Astrocyte of the spinal cord (primary cell): ENCODE measurements at places on chromosomes 1 and 21.
A peak's percentile ranks its signal among the peaks of the same experiment; 100 is the strongest.

GRCh38 chr1:151058692-151059091, 730 bp downstream of the CDC42SE1 start:
- DNase-seq: no peak

GRCh38 chr1:193674292-193674944, 488.0 kb upstream of the B3GALT2 start:
- peak; percentile 41 for DNase-seq

DNA sequence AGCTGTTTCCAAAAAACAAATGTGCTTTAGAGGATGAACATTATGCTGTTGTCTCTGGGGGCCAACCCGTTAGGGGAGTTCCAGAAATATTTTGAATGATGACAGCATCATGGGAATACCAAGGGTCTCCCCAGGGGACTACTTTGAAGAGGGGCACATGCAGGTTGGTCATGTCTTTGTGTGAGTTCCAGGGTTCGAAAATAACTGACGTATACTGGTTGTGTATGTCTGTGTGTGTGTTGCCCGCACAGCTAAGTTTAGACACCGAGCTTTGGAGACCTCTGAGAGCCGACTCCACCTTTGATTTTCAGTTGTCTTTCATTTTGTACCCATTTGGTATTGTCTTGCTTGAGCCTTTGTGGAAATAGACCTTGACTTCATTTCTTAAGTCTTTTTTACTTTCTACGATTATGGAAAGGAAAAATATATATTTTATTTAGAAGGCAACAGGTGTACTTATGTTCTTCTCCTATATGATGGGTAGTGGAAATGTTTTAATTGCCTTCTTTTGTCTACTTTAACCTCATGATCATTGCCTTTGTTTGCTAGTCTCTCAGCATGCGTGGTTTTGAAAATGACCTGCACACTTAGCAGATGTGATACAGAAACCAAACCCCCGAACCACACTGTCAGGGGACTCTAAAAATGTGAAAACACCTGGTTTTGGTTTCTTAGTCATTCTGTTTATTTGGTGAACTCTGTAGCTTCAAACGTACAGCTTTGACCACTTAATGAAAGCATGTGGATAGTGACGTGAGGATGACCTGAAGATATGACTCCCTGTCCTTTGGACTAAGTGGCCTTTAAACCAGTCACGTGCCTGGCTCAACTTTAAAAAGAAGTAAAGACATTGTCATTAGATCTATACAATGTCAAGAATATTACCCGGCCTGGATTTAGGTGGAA, 56.5 kb downstream of the GALNT2 start:
- DNase-seq: peak; percentile 80

DNA sequence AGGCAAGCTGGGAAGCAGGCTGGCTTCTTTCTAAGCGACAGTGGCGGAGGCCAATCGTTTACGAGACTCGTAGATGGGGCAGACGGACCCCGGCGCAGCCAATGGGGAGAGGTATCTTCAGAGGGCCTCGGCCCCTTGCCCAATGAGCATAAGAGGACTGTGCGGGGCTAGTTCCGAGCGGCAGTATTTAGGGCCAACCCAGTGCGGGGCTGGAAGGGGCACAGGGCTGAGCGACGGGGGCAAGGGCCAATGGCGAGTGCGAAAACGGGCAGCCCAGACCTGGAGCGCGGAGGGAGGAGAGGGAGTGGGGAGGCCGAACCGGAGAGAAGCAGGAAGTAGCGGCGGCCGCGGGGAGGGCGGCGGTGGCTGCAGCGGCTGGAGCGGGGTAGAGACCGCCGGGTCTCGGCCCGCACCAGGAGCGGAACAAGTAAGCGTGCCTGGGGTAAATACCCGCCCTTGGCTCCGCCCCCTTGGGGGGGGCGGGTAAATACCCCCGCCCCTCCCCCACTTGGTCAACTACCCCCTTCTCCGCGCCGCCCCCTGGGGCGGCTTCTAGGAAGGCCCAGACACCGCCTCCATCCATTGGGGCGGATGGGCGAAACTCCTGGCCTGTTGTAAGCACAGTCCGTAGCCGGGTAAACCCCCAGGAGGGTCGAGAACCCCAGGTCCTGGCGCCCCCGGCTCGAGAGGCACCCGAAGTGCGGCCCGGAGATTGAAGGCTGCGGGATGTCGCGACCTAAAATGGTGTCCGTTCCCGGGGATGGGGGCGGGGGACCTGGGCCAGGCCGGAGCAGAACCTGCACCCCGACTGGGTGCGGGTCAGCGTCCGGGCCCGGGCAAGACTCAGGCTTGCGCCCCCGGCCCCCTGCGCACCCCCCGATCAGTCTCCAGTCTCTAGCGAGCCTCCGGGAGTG, at the start of gene ZNF687:
TSS of gene ZNF687 (plus strand) at position 331 of the 914 bp plus-strand sequence. CDS start 3,993 bp downstream, outside the sequence.
- peak; percentile 100 for DNase-seq

DNA sequence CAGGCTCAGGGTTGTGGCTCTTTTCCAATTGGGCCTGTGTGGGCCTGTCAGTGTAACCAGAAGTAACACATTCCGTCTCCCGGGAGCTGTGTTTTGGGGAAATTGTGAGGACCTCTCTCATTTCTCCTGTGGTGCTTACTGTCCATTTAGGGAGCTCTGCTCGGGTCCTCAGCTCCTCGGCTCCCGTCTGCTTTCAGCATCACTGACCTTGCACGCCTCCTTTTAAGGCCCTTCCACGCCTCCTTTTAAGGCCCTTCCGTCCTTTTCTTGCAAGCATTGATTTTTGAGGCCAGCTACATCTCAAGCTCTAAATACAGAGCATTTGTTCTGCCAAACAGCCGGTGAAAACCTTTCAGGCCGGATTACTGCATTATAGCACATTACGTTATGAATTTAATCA, 9.7 kb downstream of the CA6 start:
- DNase-seq: no peak

DNA sequence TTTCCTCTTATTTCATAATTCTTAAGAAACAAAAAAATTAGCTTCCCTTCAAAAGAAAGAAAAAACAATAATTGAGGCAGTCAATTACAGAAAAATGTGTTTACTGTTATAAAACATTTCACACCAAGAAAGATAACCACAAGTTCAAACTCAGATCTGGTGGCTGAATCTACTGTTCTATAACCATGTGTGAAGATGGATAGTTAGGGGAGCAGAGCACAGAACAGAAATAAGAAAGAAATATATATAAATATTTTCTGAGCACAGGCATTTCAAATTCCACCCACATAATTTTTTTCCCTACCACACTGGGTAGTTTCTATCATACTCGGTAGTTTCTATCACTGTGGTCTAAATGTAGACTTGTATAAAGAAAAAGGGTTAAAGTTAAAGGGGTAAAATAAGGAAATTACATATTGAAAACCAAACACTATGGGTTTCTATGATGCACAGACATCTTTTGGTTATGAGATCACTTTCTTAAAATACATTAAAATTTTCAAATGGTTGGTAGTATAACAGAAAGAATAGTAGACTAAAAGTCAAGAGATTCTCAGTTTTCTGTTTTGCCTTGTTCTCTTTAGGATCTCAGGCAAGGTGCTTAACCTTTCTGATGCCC, 10.8 kb downstream of the LYST start:
- no peak for DNase-seq

GRCh38 chr1:42963378-42964043, 4.8 kb upstream of the SLC2A1 start:
- DNase-seq: peak; percentile 82

- no peak for DNase-seq
These were observed 5.2 kb upstream of the SPRR2E start for GRCh38 chr1:153099461-153100045.

GRCh38 chr21:36627242-36627641, 71.7 kb upstream of the SIM2 start:
- peak; percentile 76 for DNase-seq

DNA sequence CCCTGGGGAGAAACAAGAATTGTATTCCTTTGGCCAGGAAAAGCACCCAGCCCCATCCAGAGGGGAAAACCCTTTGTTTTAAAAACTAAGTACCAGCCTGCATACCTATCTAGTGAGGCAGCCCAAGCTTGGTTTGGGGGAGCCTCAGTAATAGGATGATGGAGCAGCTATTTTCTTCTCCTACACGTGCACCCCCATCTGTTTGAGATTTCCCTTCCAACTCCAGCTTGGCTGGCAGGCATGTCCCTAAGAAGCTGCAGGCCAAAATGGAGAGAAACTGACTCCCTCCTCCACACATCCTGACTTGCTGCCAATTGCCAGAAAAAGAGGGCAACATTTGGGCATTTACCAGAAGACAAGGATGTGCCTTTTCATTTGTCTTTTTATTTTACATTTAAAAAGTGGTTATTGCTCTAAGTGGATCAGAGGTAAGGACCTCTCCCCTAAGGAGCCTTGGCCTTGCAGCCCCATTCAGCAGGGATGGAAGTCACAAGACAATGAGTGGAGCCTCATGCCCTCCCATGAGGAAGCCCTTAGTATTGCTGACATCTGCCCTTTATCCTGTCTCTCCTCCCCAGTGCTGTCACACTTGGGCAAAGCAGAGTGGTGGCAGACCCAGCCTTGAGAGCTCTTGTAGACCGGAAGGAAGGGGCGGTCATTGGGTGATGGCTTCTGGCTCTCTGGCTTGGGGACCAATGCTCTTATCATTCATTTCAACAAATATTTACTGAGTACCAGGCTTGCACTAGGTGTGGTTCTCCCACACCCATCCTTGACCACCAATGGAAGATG, 8.6 kb downstream of the FNDC5 start:
- DNase-seq: no peak

DNA sequence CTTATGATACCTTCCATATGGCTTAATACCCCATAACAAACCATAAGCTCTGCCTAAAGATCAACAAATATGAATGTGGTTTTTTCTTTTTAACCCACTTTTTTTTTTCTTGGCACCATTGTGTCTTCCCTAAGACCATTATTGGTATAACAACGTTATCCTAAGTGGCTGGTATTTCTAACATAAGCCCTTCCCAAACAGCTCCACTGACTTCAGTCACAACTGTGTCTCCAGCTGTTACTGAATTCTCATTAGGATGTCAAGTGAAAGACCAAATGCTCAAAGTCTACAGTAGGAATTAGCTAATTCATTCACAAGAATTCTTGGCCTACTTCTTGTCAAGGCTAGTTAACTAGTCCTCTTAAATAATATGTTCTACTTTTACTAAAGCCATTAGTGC, 4.2 kb upstream of the RXRG start:
- DNase-seq: no peak

DNA sequence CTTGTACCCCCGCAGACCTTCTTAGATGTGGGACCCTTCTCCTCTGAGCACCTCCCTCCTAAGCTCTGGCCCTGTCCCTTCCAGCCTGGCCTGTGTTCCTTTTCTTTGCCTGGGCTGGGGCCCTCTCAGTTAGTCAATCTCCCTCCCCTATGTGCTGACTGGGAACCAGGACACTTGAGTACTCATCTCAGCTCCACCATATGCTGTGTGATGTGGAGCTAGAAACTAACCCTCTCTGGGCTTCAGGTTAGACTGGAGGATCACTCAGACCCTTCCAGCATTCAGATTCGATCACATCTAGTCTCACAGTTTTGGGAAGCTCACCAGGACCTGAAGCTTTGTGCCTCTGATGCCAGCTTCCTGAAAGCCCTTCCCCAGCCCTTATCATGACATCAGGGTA, 40.6 kb downstream of the TRIM62 start:
- no peak for DNase-seq

- peak; percentile 41 for DNase-seq
These were observed 162.6 kb downstream of the RUNX1 start for GRCh38 chr21:34886240-34887104.

GRCh38 chr1:181640956-181641355, 157.6 kb downstream of the CACNA1E start:
- no peak for DNase-seq

- no peak for DNase-seq
These were observed 47.5 kb upstream of the PWP2 start for GRCh38 chr21:44059710-44060109.

- no peak for DNase-seq
These were observed 81.2 kb downstream of the GALNT2 start for GRCh38 chr1:230148126-230148652.

- no peak for DNase-seq
These were observed 9.6 kb upstream of the CD34 start for GRCh38 chr1:207920444-207921021.

DNA sequence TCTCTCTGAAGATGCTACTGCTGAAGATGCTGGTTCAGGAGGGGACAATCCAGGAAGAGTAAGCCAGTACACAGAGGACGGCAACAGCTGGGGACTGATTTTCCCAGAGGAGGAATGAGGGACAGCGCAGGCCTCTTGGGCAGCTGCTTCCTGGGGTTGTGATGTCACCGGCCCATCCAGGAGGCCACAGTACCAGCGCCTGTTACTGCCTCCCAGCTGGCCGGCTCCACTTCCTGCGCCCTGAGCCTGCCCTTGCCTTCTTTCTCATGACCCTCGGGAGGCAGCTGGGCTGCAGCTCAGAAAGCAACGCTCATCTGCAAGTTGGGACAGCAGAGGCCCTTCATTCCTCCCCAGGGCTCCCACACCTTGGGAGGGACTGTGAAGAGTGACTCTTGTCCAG, 21.9 kb upstream of the ID3 start:
- peak; percentile 78 for DNase-seq

GRCh38 chr1:86396498-86396890, 371 bp upstream of the ODF2L start:
- no peak for DNase-seq

DNA sequence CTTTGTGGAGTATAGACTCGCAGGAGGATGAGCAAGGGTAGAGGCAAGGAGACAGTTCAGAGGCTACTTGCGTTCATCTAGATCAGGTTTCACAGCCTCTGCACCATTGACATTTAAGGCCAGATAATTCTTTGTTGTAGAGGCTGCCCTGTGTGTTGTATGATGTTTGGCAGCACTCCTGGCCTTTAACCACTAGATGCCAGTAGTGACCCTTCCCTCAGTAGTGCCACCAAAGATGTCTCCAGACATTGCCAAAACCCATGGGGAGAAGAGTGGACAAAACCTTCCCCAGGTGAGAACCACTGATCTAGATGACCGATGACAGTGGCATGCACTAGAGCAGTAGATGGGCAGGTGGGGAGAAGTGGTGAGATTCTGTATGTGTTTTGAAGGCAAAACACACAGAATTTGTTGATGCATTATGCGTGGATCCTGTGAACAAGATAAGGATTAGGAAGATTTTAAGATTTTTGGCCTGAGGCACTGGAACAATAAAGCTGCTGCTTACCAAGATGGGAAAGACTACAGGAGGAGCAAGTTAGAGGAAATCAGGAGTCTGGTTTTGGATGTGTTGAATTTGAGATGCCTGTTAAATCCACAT, 9.9 kb upstream of the COG2 start:
- no peak for DNase-seq

DNA sequence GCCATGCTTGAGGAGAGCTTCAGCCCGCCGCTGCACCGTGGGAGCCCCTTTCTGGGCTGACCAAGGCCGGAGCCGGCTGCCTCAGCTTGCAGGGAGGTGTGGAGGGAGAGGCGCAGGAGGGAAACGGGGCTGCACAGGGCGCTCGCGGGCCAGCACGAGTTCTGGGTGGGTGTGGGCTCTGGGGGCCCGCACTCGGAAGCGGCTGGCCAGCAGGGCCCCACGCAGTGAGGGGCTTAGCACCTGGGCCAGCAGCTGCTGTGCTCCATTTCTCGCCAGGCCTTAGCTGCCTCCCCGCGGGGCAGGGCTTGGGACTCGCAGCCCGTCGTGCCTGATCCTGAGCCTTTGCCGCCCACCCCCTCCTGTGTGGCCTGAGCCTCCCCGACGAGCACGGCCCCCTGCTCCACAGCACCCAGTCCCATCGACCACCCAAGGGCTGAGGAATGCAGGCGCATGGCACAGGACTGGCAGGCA, 1554.0 kb downstream of the KCNT2 start:
- DNase-seq: no peak

GRCh38 chr1:187509091-187509490, 680.3 kb downstream of the PLA2G4A start:
- no peak for DNase-seq

- no peak for DNase-seq
These were observed 63.2 kb downstream of the CDK18 start for GRCh38 chr1:205567716-205568115.

- DNase-seq: no peak
These were observed 97.2 kb downstream of the BCAR3 start for GRCh38 chr1:93584261-93585003.
